ENCODE measurements at places on chromosomes 4 and X.

GRCh38 chr4:24910499-24910898 lies 2.3 kb downstream of the CCDC149 start:
- DNase-seq = no peak

DNA sequence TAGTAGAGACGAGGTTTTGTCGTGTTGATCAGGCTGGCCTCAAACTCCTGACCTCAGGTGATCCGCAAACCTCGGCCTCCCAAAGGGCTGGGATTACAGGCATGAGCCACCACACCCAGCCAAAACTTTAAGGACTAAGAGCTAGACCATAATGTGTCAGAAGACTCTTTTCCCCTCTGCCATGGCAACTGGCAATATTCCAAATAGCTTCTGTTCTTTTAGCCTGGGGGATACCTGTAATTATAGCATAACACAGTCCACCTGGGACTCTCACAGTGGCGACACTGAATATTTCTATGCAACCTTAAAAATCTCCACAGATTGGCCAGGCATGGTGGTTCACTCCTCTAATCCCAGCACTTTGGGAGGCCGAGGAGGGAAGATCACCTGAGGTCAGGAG lies 45.5 kb upstream of the RBM47 start:
- no peak for DNase-seq

DNA sequence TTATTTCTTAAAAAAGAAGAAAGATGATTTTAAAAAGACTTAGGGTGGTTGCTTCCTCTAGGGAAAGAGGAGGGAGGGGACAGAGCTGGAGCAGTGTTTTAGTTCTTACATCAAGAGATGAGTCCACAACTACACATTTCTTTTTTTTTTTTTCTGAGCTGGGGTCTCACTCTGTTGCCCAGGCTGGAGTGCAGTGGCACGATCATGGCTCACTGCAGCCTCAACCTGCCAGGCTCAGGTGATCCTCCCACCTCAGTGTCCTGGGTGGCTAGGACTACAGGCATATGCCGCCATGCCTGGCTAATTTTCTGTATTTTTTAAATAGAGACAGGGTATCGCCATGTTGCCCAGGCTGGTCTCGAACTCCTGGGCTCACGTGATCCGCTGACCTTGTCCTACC lies 17.2 kb downstream of the SH3KBP1 start:
- DNase-seq = no peak

DNA sequence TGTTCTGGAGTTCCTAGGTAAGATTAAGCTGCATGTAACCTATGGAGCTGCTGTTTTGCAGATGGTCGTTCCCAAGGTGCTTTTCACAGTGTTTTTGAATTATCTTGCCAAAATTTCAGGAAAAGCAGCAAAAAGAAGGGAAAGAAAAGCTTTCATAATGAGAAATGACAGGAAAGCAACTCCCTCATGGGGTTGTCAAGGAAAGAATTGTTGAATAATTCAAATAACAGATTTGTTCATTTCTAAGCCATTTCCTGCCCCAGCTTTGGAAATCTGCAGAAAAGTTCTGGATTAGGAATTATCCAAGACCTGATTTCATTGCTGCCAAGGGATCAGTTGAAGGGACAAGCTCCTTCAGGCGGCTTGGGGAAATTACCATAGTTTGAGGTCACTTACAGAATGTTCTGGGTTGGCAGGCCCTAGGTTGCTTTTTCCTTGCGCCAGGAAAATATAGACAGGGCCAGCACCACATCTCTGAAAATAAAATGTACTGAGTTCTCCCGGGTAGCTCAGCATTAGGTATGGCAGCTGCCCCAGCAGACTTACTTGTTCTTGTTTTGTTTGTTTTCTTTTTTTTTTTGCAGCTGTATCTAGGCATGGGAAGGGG lies 354.7 kb downstream of the STIM2 start:
- DNase-seq = no peak

DNA sequence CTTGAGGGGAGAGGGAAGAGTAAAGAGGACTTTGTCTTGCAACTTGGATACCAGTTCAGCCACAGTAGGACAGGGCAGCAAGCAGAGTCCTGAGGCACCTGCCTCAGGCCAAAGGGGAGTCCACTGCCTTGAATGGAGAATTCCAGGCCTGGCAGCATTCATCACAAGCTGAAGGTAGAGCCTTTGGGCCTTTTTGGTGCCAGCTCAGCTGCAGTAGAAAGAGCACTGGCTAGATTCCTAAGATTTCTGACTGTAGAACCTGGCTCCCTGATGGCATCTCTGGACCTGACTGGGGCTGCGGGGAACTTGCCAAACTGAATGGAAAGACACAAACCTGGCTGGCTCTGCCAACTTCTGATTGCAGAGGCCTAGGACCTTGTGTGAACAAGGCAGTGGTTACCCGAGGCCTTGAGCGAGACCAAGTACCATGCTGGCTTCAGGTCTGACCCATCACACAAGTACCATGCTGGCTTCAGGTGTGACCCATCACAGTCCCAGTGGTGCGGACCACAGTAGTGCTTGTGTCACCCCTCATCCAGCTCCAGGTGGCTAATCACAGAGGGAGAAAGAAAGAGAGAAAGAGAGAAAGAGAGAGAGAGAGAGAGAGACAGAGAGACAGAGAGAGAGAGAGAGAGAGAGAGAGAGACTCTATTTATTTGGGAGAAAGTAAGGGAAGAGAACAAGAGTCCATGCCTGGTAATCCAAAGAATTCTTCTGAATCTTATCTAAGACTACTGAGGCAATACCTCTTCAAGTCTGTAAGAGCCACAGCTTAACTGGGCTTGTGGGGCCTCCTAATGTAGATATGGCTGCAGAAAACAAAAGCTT lies 137.6 kb upstream of the SPIN4 start:
- DNase-seq = no peak

DNA sequence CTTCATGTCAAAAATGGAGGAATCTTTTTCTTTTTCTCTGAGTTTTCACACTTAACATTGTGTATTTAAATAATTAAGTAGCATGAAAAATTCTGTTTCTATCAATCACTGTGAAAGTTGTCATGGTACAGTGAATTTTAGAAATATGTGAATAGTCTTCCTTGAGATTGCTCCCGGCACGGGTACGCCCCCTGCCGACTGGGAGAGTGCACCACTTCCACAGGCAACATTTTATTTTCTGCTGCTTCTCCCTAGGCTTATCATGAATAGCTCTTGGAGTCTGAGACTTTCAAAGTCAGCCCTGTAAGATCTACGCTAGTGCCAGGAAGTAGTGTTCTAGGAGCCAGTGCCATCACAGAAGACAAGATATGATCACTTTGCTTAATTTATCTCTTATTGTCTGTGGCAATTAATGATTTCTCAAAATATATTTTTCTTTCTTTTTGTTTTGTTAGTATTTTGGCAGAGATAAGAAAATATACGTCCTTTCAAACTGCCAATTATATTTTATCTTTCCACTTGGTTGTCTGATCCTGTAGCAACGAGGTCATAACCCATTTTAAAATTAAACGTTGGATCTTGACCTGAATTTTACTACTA lies 763.8 kb upstream of the AADAT start:
- no peak for DNase-seq

DNA sequence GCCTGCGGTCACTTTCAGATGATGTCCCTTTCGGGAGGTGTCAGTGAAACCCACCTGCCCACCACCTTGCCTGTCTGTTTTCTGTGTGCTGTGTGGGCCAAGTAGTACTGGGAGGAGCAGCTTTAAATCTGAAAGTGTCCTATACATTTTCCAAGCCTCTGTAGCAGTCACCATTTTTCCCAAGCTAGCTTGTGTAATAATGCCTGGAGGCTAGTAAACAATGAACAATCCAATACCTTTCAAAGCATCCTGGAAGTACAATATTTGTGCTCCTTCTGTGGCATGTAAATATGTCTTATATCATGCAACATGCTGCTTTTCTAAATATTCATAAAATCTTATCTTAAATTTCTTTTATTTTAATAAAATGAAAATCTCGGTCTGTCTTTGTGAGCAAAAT lies 111.6 kb upstream of the C1GALT1C1 start:
- no peak for DNase-seq

- DNase-seq = no peak
These were observed 218.1 kb downstream of the TLL1 start for GRCh38 chr4:166091146-166091545.

- DNase-seq = no peak
These were observed 32.7 kb downstream of the ACSL1 start for GRCh38 chr4:184792950-184793555.

DNA sequence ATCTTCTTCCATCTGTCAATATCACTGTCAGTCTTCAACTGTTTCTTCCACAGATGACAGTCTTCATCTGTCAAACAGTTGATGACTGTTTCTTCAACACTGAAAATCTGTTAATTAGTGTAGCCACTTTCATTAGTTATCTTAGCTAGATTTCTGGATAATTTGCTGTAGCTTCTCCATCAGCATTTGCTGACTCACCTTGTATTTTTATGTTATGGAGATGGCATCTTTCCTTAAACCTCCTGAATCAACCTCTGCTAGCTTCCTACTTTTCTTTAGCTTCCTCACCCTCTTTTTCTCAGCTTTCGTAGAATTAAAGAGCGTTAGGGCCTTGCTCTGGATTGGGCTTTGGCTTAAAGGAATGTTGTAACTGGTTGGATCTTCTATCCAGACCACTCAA lies 25.1 kb downstream of the USP53 start:
- no peak for DNase-seq

DNA sequence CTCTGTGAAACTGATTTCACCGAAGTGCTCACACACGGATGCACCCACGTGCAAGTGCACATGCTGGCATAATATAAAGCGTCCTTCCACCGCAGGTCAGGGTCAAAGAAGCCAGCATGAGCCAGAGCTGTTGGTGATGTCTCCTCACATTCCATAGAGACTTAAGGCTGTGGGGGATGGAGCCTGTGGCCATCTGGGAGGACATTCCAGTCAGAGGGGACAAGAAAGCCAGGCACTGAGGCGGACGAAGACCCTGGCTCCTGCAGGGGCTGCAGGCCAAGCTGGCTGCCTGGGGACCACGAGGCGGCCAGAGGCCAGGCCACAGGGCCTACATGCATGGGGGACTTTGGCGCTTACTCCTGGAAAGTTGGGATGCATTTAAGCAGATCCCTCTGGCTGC lies 7.7 kb downstream of the RNF212 start:
- no peak for DNase-seq

GRCh38 chr4:153528705-153529485 lies 62.7 kb downstream of the TMEM131L start:
- no peak for DNase-seq

DNA sequence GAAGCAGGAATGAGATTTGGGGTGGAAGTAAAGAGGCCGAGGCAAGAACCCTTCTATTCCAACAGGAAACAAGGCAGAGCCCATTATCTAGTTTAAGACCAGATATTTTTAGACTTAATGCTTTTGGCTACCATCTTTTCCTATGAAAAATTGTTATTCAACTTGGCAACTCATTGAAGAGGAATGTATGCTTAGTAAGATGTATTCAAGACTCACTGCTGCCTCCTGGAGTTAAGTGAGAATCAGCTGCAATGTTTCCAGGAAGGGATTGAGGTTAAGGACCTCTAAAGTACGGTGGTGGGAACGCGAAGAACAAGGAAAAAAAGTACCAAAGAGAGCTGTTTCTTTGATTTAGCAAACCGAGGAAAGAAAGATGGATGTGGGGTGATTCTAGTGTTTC lies 89.1 kb downstream of the RAPGEF2 start:
- no peak for DNase-seq

DNA sequence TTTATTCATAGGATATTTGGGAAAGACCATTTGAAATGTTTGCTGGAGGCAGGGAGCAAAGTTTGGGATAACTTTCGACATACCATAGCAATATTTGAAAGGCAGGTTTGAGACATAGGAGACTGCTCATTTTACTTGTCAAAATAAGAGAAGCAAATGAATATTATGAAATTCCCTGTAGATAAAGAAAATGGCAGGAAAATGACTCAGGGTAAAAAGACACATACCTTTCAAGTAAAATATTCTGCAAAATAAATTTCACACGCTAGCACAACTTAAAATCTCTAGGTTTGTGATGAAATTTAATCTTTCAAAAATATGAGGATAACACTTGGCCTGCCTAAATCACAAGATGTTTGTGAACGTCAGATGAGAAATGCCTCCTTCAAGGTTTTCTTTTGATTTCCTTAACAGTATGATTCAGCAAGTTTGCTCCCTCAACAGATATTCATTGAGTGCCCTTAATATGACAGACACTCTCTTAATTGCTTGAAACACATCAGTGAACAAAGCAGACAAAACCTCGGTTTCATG lies 6.6 kb downstream of the TMEM156 start:
- DNase-seq = no peak

GRCh38 chrX:10177601-10178000 lies 20.8 kb downstream of the CLCN4 start:
- DNase-seq = no peak

Data from cortex of kidney (tissue), 1 donor.